ENCODE measurements at places on chromosomes 11 and 22. TPM values are rescaled to one million over a fixed set of nuclear protein-coding genes. Genes with fewer than 3 reads are reported as not detected.
A peak's percentile ranks its signal among the peaks of the same experiment; 100 is the strongest.

The OR5P2 gene
- total RNA-seq = not detected

DNA sequence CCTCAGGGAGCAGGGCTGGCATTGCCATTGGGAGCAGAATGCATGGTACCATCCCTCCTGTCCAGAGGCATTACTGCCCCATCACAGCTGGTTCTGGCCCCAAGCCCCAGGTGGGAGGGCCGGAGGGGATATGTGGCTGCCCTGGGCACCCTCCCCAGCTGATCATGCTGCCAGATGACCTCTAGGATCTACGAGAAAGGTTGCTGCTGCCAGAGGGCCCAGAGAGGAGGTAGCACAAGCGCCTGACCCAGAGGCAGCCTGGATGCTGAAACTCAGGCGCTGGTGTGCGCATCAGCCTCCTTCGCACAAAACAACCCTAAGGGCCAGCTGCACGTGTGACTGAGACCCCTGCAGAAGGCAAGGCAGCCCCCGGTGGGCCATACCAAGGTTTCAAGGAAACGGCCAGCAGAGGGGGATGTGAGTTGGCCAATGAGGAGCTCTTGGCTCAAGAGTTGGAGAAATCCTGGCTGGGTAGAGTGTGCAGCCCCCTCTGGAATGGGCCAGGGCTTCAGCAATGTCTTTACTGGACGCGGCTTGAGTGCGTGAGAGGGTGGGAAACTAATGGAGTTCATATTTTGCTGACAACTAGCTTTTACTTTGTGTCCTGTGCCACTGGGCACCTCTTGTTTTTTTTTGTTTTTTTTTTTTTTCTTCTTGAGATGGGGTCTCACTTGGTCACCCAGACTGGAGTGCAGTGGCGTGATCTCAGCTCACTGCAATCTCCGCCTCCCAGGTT is 88.3 kb upstream of the PARVA start:
- DNase-seq = no peak

DNA sequence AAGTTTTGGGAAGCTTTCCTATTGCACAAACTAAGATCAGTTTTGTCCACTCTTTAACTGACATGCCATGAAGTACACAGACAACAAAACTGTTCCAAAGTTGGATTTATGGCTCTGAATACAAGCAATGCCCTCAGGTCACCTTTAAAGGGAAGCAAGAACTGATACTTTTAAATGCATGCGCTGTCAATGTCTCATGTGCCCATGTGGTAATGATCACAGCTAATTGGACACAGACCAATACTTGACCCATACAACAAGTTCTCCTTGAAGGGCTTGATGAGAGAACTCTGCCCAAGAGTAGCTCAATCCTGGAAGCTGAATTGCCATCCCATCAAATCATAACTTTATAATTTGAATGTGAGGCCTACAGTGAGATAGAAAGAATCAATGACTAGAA is 624.9 kb downstream of the ETS1 start:
- no peak for DNase-seq

DNA sequence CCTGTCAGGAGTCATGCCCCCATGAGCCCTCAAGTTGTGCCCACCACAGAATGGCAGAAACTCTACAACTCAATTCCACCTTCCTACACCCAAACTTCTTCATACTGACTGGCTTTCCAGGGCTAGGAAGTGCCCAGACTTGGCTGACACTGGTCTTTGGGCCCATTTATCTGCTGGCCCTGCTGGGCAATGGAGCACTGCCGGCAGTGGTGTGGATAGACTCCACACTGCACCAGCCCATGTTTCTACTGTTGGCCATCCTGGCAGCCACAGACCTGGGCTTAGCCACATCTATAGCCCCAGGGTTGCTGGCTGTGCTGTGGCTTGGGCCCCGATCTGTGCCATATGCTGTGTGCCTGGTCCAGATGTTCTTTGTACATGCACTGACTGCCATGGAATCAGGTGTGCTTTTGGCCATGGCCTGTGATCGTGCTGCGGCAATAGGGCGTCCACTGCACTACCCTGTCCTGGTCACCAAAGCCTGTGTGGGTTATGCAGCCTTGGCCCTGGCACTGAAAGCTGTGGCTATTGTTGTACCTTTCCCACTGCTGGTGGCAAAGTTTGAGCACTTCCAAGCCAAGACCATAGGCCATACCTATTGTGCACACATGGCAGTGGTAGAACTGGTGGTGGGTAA is at the start of gene OR52W1:
OR52W1 (plus strand) TSS at position 51 of the 637 bp plus-strand sequence; CDS start at position 51, 0 bp downstream.
- no peak for DNase-seq

DNA sequence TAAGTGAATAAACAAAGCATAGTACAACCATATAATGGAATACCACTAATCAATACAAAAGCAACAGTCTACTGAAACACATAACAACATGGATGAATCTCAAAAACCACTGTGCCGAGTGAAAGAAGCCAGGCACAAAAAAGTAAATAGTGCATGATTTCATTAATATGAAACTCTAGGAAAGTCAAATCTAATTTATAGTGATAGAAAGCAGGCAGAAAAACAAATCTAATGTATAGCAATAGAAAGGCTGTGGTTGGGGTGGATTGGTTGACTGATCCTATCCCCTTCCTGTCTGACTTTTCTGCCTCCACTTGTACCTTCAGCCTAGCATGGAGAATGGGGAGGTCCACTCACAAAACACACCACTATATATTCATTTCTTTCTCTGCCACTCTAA is 115.4 kb downstream of the SERGEF start:
- DNase-seq = no peak

DNA sequence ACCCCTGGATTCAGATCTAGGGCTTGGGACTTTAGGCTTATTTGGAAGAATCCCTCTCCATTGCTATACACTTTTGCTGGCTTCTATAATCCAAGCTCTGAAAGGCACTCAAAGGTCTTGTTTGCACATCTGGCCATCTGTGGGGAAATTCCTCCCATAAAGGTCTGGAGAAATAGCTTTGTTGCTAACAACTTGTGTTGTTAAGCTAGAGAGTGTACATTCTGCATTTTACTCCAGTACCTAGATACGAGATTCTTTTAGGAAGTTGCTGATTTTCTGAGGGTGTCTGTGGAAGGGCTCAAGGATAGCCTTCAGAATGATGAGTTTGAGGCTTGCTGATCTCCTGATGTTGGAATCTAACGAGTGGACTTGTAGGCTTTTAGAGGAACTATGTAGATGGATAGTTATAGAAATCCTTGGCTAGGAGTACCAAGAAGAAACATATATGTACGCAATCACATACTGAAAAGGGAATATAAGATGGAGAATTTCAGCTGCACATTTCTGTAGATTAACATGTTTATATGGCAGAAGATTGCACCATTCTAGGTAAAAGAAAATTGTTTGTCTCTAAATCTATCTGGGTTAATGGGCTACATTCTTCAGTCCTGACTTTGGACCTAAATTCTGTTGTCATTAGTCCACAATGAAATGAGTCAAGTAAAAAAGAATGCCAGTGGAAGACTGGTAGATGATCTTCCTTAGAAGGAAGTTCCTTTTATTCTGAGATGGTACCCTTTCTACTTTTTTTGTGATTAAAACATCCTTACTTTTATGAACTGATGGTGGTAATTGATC is 51.0 kb downstream of the UBASH3B start:
- no peak for DNase-seq

The KCTD14 gene
- 0.73 TPM for total RNA-seq

GRCh38 chr22:23501261-23501619 is 78.8 kb downstream of the IGLL1 start:
- no peak for DNase-seq

The APOL4 gene
- not detected for total RNA-seq

DNA sequence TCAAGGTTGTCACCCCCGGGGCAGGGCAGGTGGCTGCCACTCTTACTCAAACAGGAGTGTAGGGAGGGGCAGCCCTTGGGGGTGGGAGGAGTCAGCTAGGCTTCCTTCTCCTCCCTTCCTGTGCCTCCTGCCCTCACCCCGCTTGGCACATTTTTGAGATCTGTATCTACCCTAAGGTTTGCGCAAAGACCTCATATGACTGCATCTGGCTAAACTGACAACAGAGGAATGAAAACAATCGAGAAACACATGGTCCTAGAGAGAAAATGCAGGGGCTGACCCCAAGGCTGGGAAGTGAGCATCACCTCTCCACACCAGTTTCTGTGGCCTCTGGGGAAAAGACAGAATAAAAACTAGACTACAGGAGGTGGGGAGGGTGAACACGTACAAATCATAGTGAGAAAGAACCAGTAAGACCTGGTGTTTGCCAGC is 28.1 kb downstream of the IGSF9B start:
- no peak for DNase-seq

The IGLL1 gene
- total RNA-seq = not detected

- peak; percentile 92 for DNase-seq
Observed at GRCh38 chr11:66328302-66329144, 7.7 kb downstream of the RIN1 start.

GRCh38 chr11:64415996-64416728 is 57.2 kb downstream of the RPS6KA4 start:
- no peak for DNase-seq
